ENCODE measurements at places on chromosomes 12 and 14.

GRCh38 chr12:66612090-66612775, 66.6 kb downstream of the GRIP1 start:
- DNase-seq, result no peak

DNA sequence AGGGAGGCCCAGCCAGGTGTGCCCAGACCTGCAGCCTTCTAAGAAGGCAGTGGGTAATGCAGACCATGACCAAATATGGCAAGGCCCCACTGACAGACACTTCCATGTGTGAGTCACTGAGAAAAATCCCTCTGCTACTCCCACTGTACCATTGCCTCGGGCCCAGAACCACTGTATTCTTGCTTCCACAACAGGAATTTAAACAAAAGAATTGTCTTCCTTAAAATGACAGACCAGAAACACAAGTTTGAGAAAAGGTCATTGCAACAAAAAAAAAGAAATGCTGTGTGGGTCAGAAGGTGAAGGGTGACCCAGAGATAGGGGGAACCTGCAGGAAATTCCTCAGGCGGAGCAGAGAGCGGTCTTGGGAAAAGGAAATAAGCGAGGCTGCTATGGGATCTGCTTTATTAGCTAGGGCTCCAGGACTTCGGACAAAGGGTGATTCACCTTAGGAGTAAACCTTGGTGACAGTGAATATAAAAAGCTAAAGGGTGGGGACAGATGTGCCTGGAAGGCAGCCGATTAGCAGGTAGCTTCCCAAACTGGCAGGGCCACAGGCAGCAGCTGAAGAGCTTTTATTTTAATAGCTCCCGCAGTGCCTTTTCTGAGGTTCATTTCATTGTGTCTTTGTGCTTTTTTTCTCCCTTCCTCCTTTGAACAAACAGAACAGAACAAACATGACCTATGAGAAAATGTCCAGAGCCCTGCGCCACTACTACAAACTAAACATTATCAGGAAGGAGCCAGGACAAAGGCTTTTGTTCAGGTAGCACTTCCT, 185.3 kb upstream of the BCL2L14 start:
- DNase-seq, result no peak

GRCh38 chr12:26651566-26652188, 181.3 kb downstream of the ITPR2 start:
- peak; percentile 54 for DNase-seq

GRCh38 chr14:26596543-26597061, 1.2 kb downstream of the NOVA1 start:
- DNase-seq, result no peak

DNA sequence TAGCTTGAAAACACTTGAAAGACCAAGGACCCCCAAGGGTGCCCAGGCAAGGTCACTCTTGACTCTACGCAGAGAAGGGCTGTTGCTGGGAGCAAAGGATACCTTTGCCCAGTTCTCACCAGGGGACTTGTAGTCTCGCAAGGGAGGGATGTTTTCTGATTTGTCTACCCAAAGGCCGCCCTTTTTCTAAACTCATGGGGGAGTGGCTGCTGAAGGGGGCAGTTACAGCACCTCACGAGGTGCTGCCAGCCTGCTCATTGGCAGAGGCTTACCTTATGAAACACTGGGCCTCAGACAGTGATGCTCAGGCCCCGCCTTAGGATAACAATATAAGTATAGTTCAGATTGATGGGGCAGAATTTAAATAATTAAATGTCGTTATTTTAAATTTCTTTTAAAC, 107.0 kb downstream of the ETV6 start:
- DNase-seq, result no peak

- no peak for DNase-seq
Observed at GRCh38 chr12:106455111-106455510, 97.6 kb downstream of the POLR3B start.

- no peak for DNase-seq
Observed at GRCh38 chr14:73240816-73241480, 3.6 kb downstream of the PAPLN start.

DNA sequence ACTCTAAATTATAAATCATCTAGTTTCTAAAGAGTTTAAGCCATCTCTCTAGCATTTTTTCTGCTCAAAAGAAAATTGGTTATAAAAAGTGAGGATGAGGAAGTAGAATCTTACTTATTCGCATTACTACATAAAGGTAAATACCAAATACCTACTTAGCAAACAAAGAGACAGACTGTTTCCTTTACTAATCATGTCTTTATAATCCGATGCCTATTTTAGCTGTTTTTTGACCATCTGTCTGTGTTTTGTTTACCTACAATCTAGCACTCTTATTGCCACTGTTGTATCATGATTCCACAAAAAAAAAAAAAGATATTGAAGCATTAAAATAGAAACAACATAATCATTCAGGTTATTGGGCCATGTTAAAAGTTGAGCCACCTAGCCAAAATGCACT, 396.2 kb downstream of the PAWR start:
- DNase-seq, result no peak

GRCh38 chr14:64704143-64704742, at the start of gene PLEKHG3:
Gene PLEKHG3 (plus strand): TSS chr14:64704424. CDS start chr14:64727632, 23,208 bp downstream.
- DNase-seq, result no peak

GRCh38 chr14:96631030-96631429, 128.8 kb downstream of the PAPOLA start:
- DNase-seq, result no peak

DNA sequence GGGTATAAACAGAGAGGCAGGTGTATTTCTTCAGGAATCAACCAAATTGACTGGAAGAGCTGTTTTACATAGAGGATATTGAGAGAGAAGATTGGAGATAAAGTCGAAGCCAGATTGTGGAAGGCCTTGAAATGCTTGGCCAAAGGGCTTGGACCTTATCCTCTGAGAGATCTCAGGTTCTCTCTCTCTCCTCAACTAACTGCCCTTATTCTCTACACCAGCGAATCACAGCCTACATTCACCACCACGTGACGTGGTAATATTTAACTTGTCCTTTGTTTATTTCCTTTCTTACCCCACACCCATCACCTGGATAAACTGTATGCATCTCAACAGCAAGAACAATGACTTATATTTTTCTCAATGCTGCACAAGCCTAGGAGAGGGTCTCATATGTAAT, 207.4 kb downstream of the EFCAB11 start:
- DNase-seq, result no peak

DNA sequence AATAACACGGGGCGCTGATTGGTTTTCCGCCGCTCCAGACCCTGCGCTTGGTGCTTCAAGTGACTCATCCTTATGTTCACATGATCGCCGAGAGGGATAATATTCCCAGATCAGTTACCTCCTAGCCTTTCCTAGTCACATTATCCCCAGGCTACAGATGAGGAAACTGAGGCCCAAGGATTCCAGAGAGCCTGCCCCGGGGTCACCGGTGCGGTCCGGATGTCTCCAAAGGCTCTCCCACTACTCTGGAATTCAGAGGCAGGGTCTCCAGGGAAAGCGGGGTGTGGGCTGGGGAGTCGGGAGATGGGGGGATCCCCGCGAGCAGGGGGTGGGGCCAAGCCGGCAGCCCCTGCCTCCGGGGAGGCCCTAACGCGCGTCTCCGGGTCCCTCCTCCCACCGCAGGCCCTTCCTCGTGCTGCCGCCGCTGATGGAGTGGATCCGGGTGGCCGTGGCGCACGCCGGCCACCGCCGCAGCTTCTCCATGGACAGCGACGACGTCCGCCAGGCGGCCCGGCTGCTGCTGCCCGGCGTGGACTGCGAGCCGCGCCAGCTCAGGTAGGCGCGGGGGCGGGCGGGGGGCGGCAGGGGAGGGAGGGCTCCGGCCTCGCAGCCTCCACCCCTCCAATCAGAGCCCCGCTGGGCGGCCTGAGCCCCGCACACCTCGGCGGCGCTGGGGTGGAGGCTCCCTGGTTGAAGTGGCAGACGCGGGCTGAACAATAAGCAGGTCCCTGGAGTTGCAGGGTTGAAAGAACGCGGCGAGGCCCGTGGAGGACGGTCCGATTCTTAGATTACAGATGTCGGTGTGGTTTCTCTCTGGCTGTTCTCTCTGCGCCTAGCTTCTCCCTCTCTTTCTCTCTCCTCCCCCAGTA, 104.6 kb upstream of the PWP1 start:
- no peak for DNase-seq
